Pancreas (tissue), 10 donors: ENCODE measurements at places on chromosomes 5 and 9. TPM values are rescaled to one million over a fixed set of nuclear protein-coding genes. Genes with fewer than 3 reads are reported as not detected.
A peak's percentile ranks its signal among the peaks of the same experiment; 100 is the strongest.

MYO10 gene
- 46.9 TPM for total RNA-seq

DNA sequence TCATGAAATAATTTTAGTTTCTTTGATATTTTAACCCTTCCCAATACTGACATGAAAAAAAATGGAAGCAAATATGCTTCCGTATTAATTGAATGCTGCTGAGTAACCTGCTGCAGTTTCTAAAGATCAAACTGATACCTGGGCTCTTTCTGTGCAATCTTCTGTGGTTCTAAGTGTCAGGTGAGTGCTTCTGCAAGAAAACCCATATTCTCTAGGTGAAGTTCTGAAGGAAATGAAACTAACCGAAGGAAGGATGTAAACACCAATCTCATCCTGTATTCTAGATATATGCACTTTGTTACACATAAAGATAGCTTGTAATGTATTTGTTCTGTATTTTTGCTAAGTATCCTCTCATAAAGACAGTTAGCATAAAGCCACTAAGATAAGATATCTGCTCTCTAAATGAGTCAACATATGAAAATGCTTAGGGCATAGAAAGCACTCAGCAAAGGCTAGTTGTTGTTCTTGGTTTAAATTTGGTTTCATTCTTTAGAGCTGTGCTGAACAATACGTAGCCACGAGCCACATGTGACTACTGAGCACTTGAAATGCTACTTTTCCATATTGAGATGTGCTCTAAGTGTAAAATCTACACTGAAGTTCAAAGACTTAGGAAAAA is 52.0 kb downstream of the ITGA2 start:
- no peak overlapping the region for H3K27ac ChIP-seq
- H3K4me3 ChIP-seq, result no peak overlapping the region
- H3K36me3 ChIP-seq, result no peaks in the 10 kb centered on the region
- no peak for DNase-seq
- H3K4me1 ChIP-seq, result peaks cover 5% of the 10 kb centered on the region

DNA sequence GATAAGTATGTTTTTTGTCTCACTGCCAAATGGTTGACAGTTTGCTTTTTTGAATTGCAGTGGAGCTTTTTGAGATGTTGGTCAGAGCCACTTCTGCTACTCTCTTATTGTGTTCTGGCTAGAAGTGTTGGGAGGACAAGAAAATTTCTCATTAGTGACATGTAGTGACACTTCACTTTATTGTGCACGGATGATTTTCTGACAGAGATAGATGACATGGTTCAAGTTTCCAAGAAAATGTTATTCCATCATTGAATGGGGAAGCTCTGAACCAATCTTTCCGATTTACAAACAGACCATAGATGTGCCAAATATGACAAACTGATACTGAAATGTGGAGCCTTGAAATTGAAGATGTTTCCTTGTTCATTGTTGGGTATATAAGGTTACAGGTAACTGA is 558.9 kb upstream of the WWC1 start:
- no peak overlapping the region for H3K4me3 ChIP-seq
- no peaks in the 10 kb centered on the region for H3K27me3 ChIP-seq
- DNase-seq, result no peak
- no peaks in the 10 kb centered on the region for H3K4me1 ChIP-seq
- H3K36me3 ChIP-seq, result no peaks in the 10 kb centered on the region
- H3K27ac ChIP-seq, result no peak overlapping the region

GRCh38 chr5:31825518-31826068 is 186.7 kb downstream of the PDZD2 start:
- H3K4me1 ChIP-seq, result no peaks in the 10 kb centered on the region
- no peak overlapping the region for H3K4me3 ChIP-seq
- H3K36me3 ChIP-seq, result no peaks in the 10 kb centered on the region
- H3K27me3 ChIP-seq, result no peaks in the 10 kb centered on the region
- peak; percentile 15 for DNase-seq

GRCh38 chr5:178690208-178690607 is 40.3 kb downstream of the ZNF354A start:
- no peaks in the 10 kb centered on the region for H3K4me1 ChIP-seq
- H3K36me3 ChIP-seq, result no peaks in the 10 kb centered on the region
- H3K27ac ChIP-seq, result no peak overlapping the region
- no peak overlapping the region for H3K4me3 ChIP-seq

GRCh38 chr9:104992659-104993058 is 64.7 kb upstream of the ABCA1 start:
- no peaks in the 10 kb centered on the region for H3K36me3 ChIP-seq
- H3K27ac ChIP-seq, result peak overlapping the region; percentile 96
- DNase-seq, result no peak
- no peak overlapping the region for H3K4me3 ChIP-seq
- no peaks in the 10 kb centered on the region for H3K27me3 ChIP-seq

DNA sequence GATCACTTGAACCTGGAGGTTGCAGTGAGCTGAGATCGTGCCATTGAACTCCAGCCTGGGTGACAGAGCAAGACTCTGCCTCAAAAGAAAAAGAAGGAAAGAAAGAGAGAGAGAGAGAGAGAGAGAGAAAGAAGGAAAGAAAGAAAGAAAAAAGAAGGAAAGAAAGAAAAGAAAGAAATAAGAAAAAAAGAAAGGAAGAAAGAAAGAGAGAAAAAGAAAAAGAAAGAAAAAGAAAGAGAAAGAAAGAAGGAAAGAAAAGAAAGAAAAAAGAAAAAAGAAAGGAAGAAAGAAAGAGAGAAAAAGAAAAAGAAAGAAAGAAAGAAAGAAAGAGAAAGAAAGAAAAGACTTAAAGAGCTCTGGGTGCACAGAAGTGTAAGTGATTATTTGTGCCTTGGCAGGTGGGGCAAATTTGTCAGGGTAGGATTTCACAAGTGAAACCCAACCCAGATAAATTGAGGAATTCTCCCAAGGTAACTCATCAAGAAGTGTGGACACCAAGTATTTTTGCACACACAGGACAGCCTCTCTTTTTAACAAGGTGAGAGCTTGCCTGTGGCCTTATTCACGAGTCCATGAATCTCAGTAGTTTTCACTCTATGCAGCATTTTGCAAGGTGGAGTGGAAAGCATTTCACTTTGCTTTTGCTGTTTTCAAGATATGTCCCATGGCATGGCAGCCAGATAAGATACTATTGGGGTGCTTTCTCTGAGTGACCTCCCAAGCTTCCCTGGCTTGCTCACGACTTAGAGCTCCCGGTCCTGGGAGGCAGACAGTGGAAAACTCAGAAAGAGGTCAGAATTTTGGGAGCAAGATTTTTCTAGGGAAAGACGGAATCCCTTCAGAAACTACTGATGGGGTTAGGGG is 57.8 kb downstream of the C9orf153 start:
- DNase-seq, result no peak
- no peaks in the 10 kb centered on the region for H3K36me3 ChIP-seq
- no peaks in the 10 kb centered on the region for H3K27me3 ChIP-seq
- H3K4me1 ChIP-seq, result no peaks in the 10 kb centered on the region
- H3K4me3 ChIP-seq, result no peak overlapping the region

- H3K4me1 ChIP-seq, result no peaks in the 10 kb centered on the region
- no peaks in the 10 kb centered on the region for H3K36me3 ChIP-seq
- H3K4me3 ChIP-seq, result no peak overlapping the region
- DNase-seq, result no peak
- H3K27ac ChIP-seq, result no peak overlapping the region
Observed at GRCh38 chr5:5320062-5320805, 102.2 kb upstream of the ICE1 start.

DNA sequence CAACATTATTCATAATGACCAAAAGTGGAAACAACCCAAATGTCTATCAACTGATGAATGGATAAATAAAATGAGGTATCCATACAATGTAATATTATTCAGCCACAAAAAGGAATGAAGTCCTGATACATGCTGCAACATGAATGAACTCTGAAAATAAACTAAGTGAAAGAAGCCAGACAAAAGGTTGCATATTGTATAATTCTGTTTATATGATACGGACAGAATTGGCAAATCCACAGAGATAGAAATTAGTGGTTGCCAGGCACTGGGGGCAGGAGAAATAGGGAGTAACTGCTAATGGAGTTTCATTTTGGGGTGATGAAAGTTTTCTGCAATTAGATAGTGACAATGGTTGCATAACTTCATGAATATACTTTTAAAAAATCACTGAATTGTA is 47.0 kb downstream of the KIF24 start:
- no peak overlapping the region for H3K27ac ChIP-seq
- H3K4me3 ChIP-seq, result no peak overlapping the region
- H3K27me3 ChIP-seq, result no peaks in the 10 kb centered on the region
- DNase-seq, result no peak

DNA sequence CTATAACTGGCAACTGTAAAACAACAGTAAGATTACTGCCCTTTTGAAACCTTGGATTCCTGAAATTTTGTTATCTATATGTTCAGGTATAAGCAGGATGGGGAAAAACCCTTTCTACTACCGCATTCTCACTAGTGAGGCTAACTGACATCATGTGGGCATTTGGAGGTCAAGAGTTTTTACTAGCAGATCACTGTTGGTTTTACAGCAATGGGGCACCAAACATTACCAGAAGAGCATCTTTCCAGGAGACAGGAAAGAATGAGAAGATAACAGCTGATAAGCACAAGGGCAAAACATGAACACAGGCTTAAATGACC is 20.9 kb upstream of the TTC33 start:
- H3K4me1 ChIP-seq, result peaks cover 22% of the 10 kb centered on the region
- no peak overlapping the region for H3K4me3 ChIP-seq
- H3K27me3 ChIP-seq, result no peaks in the 10 kb centered on the region
- no peak for DNase-seq

DNA sequence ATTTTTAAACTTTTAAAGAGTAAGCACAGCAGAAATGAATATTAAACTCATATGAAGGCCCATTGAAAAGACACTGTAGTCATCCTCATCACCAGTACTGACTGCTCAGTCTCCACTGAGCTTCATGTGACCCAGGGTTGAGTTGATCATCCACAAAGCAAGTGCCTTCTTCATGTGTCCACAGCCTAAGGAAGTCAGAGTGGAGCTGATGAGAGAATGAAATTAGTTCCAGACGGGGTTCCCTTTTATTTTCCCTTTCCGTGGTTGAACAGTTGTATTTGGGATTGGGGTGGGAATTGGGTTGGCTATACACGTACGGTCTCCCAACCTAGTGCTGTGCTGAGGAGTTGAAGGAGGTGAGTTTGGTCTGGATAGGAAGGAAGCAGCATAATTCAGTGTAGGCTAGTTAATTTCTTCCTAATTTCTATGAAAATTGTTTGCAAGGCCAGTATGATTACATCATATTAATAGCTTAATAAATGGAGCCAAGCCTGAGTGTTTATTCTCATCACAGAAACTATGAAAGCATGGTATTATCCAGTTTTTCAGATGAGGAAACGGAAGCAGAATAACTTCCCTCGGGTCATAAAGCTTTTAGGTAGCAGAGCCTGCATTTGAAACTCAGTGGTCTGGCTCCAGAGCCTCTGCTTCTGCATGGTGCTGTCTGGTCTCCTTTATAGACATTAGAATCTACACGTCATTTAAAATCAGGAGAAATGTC is 103.9 kb upstream of the DMRT1 start:
- H3K27me3 ChIP-seq, result no peaks in the 10 kb centered on the region
- no peak overlapping the region for H3K4me3 ChIP-seq
- DNase-seq, result no peak
- H3K36me3 ChIP-seq, result peaks cover 86% of the 10 kb centered on the region

GRCh38 chr9:95450171-95451064 is 66.4 kb downstream of the PTCH1 start:
- no peaks in the 10 kb centered on the region for H3K27me3 ChIP-seq
- no peaks in the 10 kb centered on the region for H3K36me3 ChIP-seq
- no peak overlapping the region for H3K4me3 ChIP-seq
- no peak for DNase-seq

IL5 gene
- total RNA-seq, result not detected

DNA sequence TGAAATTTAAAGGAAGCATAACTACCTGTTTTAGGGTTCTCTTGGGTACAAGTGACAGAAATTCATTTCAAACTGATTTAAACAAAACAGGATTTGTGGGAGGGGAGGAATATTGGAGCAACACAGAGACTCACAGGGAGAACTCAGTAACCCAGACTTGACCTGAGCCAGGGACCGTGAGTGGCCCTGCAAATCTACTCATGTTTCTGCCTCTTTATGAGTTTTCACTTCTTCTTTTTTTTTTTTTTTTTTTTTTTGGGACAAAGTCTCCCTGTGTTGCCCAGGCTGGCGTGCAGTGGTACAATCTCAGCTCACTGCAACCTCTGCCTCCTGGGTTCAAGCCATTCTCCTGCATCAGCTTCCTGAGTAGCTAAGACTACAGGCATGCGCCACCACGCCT is 405.6 kb upstream of the ZNF608 start:
- H3K4me3 ChIP-seq, result no peak overlapping the region
- no peaks in the 10 kb centered on the region for H3K36me3 ChIP-seq
- no peak for DNase-seq
- no peak overlapping the region for H3K27ac ChIP-seq

SPINK4 gene
- 1.4 TPM for total RNA-seq

- DNase-seq, result no peak
- no peaks in the 10 kb centered on the region for H3K27me3 ChIP-seq
- H3K4me3 ChIP-seq, result no peak overlapping the region
- no peaks in the 10 kb centered on the region for H3K4me1 ChIP-seq
- no peak overlapping the region for H3K27ac ChIP-seq
Observed at GRCh38 chr5:157115012-157115411, 6.2 kb upstream of the HAVCR2 start.

LCN2 gene
- 158 TPM for total RNA-seq

SLC25A2 gene
- 0.19 TPM for total RNA-seq

GRCh38 chr5:139131465-139131864 is 66.7 kb downstream of the SIL1 start:
- peak overlapping the region; percentile 44 for H3K27ac ChIP-seq
- no peaks in the 10 kb centered on the region for H3K36me3 ChIP-seq
- no peak for DNase-seq
- H3K4me3 ChIP-seq, result no peak overlapping the region

- H3K4me1 ChIP-seq, result peaks cover 41% of the 10 kb centered on the region
- H3K27ac ChIP-seq, result peak overlapping the region; percentile 98
- no peaks in the 10 kb centered on the region for H3K36me3 ChIP-seq
- peak overlapping the region; percentile 44 for H3K4me3 ChIP-seq
- H3K27me3 ChIP-seq, result no peaks in the 10 kb centered on the region
Observed at GRCh38 chr5:180810959-180811622, 8.5 kb upstream of the MGAT1 start.
